ENCODE measurements at places on chromosomes 1 and 21.

GRCh38 chr1:112245114-112245513 is 150.9 kb upstream of the CTTNBP2NL start:
- DNase-seq, result no peak

GRCh38 chr1:223135176-223135942 is 7.7 kb downstream of the TLR5 start:
- DNase-seq, result no peak

DNA sequence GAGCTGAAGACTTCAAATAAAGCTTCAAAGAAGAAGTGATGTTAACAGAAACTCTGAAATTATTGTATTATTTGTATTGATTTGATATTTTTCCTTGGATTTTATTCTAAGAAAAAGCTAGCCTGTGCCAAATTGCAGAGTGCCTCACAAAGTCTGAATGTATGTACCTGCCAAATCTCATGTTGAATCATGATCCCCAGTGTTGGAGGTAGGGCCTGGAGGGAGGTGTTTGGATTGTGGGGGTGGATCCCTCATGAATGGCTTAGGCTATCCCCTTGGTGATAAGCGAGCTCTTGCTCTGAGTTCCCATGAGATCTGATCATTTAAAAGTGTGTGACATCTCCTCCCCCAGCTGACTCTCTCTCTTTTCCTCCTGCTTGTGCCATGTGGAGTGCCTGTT is 43.6 kb downstream of the ACKR1 start:
- no peak for DNase-seq

DNA sequence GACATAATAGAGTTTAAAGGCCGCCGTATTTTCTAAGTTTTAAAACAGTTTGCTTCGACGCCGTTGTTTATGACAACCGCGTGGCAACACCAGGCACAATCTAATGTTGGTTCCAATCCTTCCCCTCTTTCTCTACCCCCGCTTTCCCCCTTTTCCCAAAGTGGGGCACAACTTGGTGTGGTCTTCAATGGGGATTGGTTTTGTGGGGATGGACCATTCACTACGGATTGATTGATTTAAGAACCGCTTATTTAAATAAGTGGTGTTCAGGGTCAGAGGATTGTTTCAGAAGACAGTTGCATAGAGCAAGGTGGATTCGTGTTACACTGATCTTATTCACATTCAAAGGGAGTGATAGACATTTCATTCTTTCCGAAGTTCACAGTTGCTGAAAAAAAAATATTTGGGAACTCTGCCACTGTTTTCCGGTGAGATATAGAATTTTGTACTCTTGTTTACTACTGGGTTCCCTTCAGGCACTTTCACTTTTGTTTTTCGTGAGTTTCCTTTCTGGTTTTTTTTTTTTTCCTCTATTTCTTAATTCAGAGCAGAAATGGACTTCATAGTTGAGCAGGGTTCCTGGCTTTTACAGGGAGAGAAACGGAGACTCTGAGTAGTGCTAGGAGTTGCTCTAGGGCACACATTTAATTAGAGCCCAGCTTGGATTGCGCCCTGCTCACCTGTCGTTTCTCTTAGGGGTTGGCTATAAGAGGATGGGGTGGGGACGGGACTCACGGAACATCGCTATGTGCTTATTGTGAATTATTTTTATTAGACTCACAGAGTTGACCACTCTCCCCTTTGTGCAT is 79.6 kb upstream of the AK4 start:
- no peak for DNase-seq

DNA sequence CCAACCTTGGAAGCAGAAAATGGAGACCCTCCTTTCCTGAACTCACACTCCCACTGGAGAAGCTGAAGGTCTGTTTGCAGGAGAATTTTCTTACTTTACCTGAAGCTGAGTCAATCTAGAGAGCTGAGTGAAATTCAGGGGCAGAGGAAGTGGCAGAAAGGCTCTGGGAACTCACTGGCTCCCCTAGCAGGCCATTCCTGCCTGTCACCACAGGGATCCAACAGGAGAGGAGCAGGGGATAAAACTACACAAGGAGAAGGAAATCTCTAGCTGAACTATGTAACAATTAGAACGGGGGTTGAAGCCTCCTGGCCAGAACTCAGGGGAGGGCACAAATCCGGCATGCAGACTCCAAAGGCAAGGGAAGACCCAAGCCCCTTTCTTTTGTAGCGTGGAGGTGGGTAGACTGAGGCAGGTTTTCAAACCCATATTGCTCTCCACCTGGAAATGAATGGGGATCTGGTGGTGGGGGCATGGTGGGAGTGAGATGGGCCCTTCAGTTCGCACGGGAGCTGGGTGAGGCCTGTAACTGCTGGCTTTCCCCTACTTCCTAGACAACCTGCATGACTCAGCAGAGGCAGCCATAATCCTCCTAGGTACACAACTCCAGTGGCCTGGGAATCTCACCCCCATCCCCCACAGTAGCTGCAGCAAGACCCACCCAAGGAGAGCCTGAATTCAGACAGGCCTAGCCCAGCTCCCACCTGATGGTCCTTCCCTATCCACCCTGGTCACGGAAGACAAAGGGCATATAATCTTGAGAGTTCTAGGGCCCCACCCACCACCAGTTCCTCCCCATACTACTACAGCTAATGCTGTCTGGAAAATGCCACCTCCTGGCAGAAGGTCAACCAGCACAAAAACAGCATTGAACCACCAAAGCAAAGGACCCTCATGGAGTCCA is 158.1 kb downstream of the LTN1 start:
- no peak for DNase-seq

DNA sequence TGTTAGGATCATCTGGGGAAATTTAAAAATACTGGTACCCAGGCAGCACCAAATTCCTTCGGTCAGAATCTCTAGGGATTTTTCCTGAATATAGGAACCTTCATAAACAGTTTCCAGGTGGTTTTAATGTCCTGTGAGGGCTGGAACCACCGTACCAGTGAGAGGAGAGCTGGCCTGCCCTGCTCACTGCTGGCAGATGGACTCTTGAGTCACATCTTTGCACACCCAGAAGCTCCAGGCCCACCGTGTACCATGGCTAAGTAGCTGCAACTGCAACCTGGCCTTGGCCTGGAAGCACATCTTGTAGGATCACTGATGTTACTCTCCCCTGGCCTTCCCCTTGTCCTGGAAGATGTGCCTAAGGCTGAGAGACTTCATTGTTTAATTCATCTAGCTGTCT is 181.5 kb downstream of the DISC1 start:
- DNase-seq, result no peak

GRCh38 chr1:26281091-26281958 is 1.4 kb downstream of the SH3BGRL3 start:
- DNase-seq, result no peak

GRCh38 chr1:183655562-183656075 is 2.5 kb upstream of the APOBEC4 start:
- no peak for DNase-seq

DNA sequence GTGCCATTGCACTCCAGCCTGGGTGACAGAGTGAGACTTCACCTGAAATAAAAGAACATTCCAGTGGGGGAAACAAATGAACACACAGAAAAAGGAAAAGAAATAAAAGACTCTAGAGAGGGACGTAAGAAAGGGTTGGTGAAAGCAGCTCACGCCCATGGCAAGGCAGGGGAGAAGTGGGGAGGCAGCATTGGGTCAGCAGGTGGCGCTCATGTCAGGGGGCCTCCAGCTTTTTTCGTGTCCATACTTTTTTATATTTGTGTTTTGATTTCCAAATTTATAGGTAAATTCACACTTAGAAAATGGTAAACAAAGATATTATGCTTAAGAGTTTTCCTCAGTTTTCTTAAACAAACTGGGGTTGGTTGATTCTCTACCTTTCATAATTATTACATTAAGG is 45.5 kb downstream of the VPS13D start:
- DNase-seq, result no peak

DNA sequence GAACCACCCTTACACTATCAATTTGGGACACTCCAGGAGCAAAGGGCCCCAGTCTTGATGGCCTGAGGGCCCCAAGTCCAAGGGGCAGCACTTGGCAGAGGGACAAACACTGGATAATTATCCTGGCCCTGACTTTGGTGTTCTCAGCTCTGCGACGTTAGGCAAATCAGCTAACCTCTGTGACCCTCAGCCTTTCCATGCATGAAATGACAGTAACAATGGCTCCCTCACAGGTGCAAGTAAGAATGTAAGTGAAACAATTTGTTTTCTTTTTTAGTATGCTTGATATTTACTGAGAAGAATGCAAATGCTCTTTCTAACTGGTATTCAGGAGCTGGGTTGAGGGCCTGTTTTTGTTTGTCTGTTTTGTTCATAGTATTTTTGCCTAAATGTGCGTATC is 61.6 kb upstream of the PRDX6 start:
- DNase-seq, result no peak

- no peak for DNase-seq
These were observed 81.3 kb upstream of the RGS4 start for GRCh38 chr1:162987866-162988265.

- DNase-seq, result peak; percentile 97
These were observed 25.3 kb downstream of the OPTC start for GRCh38 chr1:203519053-203519840.

DNA sequence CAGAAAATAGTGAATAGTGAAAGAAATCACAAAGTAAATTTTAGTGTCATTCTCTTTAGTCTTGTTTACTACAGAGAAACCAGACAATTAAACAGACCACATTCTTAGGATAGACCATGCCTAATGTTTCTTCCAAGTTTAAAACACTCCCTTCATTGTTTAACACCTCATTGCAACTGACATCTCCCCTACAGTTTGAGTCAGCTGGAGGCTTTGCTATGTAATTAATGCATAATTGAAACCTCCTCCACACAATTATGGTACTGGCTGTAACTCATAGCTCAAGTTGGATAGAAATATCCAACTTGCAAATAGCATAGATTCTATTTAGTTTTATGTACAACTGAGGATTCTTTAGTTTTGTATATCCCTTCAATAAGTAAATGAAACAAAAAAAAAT is 35.2 kb upstream of the B3GALT2 start:
- no peak for DNase-seq

DNA sequence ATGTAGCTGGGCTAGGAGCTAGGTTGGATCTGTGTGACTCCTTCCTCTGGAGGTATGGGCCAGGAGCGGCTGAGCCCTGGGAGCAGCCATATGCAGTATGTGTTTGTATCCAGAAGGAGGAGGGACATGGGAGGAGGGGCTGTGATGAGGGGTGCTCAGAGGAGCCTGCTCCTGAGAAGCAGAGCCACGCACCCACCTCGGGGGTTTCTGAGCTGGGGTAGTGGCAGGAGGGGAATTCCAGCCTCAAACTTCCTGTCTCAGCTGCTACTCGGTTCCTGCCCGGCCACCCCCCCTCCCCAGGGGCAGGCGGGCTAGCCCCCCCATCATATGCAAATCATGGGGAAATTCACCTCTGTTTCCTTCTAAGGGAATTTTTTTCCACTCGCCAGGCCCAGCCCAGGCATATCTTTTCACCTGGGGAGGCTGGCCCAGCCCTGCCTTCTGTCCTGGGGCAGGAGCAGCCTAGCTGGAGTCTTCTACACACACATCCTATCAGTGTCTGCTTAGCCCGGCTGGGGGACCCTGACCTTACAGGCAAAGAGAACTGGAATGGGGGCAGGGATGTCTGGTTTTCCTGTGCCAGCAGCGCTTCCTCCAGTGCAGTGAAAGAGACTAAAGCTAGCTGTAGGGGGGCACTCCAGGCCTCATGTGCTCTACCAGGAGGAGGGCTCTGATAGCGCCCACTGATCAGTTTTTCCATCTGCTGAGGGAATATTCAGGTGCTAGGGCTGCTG is 3.0 kb downstream of the ZC3H12A start:
- DNase-seq, result no peak

DNA sequence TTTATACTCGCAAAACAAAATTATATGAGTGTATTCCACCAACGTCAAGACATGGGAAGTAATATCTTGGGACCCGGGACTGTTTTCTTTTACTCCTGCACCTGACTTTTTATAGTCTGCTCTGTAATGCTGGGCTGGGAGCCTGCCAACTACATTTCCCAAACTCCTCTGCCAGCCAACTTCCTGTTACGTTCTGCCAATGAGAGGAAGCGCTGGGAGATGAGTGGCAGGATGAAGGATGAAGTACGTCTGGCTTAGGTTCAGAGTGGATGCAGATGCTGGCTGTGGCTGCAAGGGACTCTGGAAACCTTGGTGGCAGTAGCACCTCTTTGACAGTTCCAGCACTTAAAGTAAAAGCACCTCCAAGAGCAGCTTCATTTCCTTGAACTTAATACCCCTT is 59.6 kb downstream of the USP24 start:
- DNase-seq, result no peak

GRCh38 chr1:96291468-96291867 is 430.1 kb upstream of the PTBP2 start:
- no peak for DNase-seq

DNA sequence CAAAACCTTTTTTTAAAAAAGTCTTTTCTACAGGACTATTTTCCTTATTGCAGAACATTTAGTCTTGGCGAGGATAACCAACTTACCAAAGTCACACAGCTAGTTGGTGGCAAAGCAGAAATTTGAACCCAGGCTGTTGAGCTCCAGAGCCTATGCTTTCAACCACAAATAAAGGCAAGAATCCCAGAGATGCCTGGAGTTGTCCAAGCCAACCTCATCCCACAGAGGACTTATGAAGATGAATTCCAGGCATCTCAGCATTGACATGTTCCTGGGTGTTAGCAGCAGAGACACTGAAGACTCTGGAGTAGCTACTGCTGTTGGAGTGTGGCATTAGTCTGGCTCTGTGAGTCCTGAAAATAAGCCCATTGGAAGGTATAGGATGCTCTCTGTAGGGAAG is 287.6 kb upstream of the C1orf105 start:
- DNase-seq, result no peak

GRCh38 chr1:74286414-74286813 is 51.2 kb downstream of the TNNI3K start:
- DNase-seq, result no peak

GRCh38 chr1:107220036-107220435 is 79.2 kb downstream of the NTNG1 start:
- no peak for DNase-seq

DNA sequence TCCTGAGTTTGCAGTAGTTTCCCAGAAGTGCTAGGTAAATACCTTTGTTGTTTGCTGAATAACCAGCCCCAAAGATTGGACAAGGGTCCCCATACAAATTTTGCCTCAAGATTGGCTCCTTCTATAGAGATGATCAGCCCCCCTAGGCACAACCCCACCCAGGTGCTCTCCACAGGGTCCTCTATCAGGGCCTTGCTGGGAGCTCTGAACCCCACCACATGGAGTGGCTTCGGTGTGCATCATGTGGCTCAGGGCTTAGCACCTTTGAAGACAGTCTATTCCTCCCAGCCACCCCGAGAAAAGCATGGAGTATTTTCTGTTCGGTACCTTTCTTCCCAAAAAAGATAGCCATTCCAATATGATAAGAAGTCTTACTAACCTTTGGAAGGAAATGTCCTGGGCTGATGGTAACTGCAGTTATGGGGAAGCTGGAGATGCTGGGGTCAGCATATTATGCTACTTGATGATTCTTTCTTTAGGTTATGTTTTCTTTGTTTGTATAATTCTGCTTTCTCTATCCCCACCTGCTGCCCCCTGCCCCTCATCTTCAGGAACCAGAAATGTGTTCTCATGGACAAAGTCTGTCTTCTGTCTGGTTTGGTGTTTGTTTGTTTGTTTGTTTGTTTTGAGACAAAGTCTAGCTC is 5.0 kb upstream of the TSPAN1 start:
- no peak for DNase-seq

DNA sequence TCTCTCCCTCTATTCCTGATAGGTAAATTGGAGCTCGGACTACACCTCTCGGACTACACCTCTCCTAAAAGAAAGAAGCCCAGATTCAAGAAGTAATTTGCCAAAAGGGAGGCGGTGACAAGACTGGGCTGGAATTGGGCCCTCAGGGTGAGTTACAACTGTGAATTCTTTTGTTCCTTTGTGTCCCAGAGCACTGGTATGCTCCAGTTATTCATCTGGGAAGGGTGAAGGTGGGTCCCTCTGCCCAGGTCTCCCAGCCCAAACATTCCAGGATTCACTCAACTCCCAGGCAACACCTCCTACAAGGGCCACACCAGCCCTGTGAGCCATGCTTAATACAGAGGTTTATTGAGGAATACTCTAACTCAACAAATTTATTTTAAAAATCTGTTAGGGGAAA is 69.2 kb downstream of the LMX1A start:
- no peak for DNase-seq
